Daoy (cell line): ENCODE measurements at places on chromosomes 11 and 22. TPM values are rescaled to one million over a fixed set of nuclear protein-coding genes. Genes with fewer than 3 reads are reported as not detected.
A peak's percentile ranks its signal among the peaks of the same experiment; 100 is the strongest.

SERHL2 gene
- 1.3 and 1.4 TPM in 2 replicates for total RNA-seq

OSBP2 gene
- total RNA-seq = 0.60 and 0.97 TPM in 2 replicates

EFCAB6 gene
- total RNA-seq = 2.6 and 3.1 TPM in 2 replicates

NF2 gene
- total RNA-seq = 88.3 and 113 TPM in 2 replicates

C11orf91 gene
- not detected in 2 replicates for total RNA-seq

- no peak for DNase-seq
Measured at GRCh38 chr11:64863391-64864060, 14.9 kb downstream of the EHD1 start.

- peak; percentile 41 for DNase-seq
Measured at GRCh38 chr11:128814856-128815705, 52.0 kb downstream of the KCNJ1 start.

DNA sequence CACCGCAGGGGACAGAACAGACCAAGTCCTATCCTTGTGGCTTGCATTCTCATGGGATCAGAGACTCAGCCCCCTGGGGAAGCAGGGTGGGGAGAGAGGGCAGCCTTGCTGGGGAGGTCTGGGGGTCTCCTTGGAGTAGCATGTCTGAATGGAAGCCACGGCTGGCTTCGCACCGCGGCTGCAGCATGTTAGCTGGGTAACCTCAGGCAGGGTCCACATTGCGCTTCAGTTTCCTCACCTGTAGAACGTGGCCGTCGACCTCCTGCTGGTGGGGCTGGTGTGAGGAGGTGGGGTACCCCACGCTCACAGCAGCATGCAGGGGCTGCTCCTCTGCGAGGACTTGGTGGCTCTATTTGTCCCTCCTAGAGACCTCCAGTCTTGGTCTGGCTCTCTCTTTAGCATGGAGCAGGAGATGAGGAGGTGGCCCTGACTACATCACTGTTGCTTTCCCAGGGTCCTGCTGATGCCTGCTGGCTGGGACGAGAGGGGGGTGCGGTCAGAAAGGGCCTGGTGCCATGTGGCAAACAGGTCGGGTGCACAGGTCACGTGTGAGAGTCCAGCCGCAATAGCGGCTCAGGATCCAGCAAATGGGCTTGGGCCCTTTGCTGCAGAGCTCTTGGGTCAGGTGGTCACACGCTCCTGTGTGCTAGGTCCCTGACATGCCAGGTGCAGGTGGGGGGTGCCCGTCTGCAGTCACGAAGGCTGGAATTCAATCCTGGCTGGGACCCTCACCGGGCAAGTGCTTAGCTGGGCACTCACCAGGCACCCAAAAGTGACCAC lies 35.4 kb upstream of the SMIM38 start:
- DNase-seq = no peak

- no peak for DNase-seq
Measured at GRCh38 chr11:13850231-13851005, 112.1 kb upstream of the SPON1 start.

DNA sequence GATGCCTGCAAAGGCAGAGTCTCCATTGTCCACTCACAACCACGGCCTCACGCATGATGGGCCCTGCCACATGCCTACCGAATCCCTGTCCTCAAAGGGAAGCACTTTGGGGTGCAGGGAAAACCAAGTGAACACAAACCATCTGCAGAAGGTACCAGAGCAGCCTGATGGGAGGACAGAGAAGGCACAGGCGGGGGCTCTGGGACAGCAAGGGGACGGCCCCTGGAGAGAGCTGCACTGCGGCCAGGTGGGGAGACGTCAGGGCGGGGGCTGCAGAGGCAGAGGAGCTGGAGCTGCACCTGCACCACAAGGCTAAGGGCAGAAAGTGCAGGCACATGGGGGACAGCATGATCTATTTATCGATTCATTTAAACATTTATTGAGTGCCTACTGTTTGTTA lies 1056.0 kb downstream of the TBC1D22A start:
- DNase-seq = no peak

- DNase-seq = no peak
Measured at GRCh38 chr11:3994030-3994640, 100.5 kb upstream of the RRM1 start.

GRCh38 chr11:72684236-72684912 lies 10.2 kb upstream of the PDE2A start:
- peak; percentile 66 for DNase-seq

GRCh38 chr22:37638391-37639069 lies 939 bp upstream of the SH3BP1 start:
- DNase-seq = no peak

- peak; percentile 54 for DNase-seq
Measured at GRCh38 chr11:46119352-46120216, 1.7 kb downstream of the PHF21A start.

- DNase-seq = peak; percentile 89
Measured at GRCh38 chr11:2178906-2179494, 7.4 kb upstream of the TH start.

- peak; percentile 53 for DNase-seq
Measured at GRCh38 chr11:100830978-100831732, 144.1 kb downstream of the ARHGAP42 start.
